Stimulated activated naive CD4-positive, alpha-beta T cell (primary cell): ENCODE measurements at places on chromosomes 13 and 19.

- no peak for DNase-seq
Observed at GRCh38 chr13:35792021-35792420, 315.5 kb upstream of the MAB21L1 start.

DNA sequence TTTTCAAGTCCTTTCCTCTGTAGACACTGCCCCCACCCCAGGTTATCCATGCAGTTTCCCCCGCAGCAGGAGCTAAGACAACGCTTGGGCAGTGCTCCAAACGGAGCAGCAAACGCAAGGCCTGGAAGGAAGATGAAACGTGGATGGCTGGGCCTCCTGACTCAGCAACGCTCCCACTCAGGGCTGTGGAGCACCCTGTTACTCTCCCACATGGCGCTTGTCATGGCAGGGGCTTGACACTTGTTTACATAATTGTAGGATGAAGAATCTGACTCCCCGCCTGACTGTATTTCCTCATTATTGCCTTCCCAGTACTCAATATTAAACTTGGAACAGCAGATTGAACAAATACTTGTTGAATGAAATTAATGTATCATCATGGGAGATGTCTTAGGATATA is 799 bp upstream of the C1QTNF9B start:
- no peak for DNase-seq

- DNase-seq = peak; percentile 87
Observed at GRCh38 chr19:41886761-41887710, 4.1 kb downstream of the ARHGEF1 start.

- DNase-seq = no peak
Observed at GRCh38 chr19:13961826-13962698, 9.8 kb downstream of the DCAF15 start.

- no peak for DNase-seq
Observed at GRCh38 chr13:20714161-20714560, 10.7 kb downstream of the IL17D start.

DNA sequence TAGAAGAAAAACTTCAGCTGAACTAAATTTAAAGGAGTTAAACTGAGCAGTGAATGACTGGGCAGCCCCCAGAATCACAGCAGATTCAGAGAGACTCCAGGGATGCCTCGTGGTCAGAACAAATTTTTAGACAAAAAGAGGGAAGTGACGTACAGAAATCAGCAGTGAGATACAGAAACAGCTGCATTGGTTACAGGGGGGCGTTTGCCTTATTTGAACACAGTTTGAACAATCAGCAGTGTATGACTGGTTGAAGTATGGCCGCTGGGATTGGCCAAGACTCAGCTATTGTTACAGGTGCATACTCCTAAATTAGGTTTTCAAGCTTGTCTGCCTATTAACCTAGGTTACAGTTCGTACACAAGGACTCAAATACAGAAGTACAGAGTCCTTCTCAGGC is 2.2 kb upstream of the SPRYD7 start:
- DNase-seq = no peak
